ENCODE measurements at places on chromosomes 2 and 18.

DNA sequence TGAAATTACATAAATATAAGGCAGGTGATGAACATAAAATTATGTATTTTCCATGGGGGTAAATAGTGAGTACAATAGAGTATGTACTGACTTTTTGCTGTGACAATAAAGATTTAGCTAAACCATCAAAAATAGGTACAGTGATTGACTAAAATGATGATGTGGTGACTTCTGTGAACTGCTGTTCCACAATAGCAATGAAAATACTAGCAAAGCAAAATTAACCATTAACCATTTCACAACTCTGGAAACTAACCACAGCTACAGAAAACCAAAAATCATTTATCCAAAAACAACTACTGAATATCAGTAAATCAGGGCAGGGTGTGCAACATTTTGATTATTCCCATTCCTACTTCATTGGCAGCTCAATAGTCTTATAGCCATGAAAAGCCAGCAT is 161.4 kb upstream of the GYPC start:
- no peak for DNase-seq

GRCh38 chr2:28576714-28577113 is 80.9 kb downstream of the PLB1 start:
- DNase-seq = no peak

DNA sequence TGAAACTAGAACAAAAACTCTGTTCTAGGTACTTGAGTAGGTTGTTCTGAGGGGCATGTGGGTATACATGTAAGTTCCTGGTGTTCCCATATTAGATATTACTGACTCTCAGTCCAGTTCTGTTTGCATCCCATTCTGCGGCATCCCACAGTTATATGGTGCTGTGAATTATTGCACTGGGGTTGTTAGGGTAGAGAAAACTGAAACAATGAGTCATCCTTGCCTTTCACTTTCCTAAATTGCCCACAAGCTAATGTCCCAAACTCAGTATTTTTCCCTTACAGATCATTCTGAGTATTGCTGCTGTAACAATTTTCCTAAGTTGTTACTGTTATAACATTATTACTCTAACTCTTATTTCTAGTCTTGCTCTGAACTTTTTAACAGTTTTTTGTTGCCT is 3.0 kb downstream of the WDR75 start:
- DNase-seq = no peak

GRCh38 chr2:57892920-57893319 is 153.7 kb upstream of the VRK2 start:
- DNase-seq = no peak

DNA sequence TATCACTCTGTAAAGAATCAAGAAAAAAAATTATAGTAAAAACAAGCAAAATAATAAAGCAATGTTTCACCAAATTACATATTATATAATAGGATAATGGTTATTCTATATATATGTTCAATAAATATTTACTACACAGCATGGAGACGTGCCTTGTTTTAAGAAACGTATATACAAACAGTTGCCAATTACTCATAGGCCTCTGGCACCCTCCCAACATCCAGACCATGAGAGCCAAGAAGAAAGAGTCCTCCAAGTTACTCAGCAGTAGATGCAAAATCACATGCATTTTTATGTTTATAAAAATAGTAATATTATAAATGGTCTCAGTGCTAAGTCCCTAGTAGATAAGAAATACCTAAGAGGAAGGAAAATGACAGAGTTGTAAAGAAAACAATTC is 64.8 kb downstream of the REV1 start:
- DNase-seq = no peak

DNA sequence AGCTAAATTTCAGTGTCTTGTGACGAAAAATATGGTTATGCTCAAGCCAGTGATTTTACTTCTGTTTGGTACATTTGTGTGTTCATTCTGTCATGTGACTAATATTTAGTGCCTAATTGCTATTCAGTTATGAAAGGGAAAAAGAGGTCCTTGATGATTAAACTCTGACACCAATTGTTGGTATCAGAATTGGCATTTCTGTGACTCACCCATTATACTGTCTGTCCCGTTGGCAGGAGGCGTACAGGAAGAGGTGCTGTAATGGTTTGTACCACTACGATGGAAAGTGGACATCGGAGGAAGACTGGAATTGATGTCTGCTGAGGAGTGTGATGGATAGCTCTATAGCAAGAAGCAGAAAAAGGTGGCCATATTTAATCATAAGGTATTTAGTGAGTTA is 310.4 kb upstream of the CCDC68 start:
- DNase-seq = no peak

DNA sequence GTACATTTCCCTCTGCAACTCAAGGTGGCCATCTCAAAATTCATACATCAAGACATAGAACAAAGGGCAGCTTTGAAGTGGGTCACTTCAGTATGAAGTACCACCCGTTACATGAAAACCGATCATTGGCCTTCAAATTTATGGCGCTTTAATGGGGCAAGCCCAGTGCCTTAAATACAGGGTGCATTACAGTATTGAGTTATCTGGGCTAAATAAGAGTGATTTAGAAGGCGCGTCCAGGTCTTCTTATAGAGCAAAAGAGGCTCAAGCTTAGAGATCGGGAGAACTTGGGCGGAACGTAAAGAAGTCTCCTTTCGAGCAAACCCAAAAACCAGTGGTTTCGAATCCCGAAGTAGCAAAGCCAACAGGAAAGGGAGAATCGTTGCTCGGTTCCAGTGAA is 7.1 kb downstream of the HOXD3 start:
- no peak for DNase-seq

GRCh38 chr18:32091724-32092421 is at the start of gene RNF138:
Gene RNF138, plus strand, starts transcription at chr18:32091874. Its CDS starts 903 bp downstream, at chr18:32092777.
- peak; percentile 62 for DNase-seq

DNA sequence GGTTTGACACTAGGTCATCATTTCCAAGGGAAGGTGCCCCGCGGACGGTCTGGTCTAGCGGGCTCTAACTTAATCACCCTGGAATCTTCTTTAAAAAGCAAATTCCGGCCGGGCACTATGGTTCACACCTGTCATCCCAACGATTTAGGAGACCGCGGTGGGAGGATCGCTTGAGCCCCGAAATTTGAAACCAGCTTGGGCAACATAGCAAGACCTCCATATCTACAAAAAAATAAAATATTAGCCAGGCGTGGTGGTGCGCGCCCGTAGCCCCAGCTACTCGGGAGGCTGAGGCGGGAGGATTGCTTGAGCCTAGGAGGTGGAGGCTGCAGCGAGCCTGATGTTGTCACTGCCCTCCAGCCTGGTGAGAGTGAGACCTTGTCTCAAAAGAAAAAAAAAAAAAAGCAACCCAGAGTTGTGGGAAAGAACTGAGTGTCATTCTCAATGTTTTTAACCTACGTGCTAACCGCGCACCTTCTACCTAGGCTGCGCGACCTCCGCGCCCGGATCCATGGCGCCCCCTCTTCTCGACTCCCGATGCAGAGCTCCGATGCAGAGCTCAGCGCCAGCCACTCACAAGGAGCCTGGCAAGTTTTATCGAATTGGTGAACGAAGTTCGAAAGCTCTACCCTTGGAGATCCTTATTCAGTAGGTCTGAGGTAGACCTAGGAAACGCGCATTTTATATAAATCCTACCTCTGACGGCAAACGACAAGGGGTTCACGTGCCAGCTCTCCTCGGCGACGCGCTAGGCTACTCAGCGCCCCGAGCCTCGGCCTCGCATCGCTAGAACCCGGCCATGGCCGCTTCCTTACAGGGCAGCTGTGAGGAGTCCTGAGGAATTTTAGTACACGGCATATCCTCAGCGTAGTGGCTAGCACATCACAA is 888 bp upstream of the TWSG1 start:
- no peak for DNase-seq
